ENCODE measurements at places on chromosomes 12 and 14.

DNA sequence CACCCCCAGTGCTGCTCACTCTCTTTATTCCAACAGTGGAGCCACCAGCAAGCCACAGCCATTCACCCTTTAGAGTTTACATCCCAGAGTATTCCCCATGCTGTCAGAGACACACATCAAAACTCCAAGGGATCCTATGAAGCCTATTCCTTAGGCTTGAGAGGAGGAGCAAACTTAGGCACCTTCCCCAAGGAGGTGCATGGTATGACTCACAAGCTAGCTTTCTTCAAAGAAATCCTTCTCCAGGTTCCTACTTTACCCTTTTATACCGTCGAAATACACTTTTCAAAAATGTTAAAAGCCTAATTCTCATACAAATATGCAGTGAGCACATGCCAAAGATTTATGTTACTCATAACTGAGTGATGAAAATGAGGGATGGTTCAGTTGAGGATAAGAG lies 175.4 kb downstream of the ETNK1 start:
- DNase-seq: no peak

DNA sequence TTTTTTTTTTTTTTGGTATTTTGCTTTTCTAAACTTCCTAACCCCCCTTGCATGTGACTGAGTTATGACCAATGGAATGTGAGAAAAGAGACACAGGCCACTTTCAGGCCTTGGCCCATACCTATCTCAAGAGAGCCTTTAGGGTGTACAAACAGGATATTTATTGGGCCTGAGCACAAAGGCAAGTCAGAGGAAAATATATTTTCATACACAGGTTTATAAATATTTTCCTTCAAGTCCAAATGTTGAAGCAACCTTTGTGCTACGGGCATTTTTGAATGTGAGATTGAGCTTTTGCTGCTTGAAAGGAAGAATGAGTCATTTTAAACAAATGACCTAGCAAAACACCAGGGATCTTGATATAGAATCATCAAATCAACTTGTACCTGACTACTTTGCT lies 228.6 kb upstream of the E2F7 start:
- DNase-seq: no peak

- DNase-seq: no peak
These were observed 12.3 kb upstream of the GNG2 start for GRCh38 chr14:51848120-51848519.

DNA sequence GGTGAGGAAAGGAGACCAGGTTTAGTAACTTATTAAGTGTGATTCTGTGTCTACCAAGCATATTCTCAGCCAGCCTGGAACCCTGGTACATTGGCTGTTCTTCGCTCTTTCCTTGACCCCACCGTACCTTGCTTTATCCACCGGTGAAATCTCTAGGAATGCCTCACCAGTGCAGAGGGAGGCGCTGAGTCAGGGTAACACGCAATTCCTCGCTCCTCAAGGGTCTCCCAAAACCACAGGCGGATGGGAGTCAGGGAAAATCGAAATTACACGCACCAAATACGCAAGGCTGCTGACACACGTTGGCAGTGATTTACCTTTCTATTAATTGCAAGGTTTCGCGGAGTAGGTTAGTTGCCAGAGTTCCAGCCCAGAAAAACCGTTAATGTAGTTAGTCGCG lies 845 bp downstream of the L3HYPDH start:
- no peak for DNase-seq

DNA sequence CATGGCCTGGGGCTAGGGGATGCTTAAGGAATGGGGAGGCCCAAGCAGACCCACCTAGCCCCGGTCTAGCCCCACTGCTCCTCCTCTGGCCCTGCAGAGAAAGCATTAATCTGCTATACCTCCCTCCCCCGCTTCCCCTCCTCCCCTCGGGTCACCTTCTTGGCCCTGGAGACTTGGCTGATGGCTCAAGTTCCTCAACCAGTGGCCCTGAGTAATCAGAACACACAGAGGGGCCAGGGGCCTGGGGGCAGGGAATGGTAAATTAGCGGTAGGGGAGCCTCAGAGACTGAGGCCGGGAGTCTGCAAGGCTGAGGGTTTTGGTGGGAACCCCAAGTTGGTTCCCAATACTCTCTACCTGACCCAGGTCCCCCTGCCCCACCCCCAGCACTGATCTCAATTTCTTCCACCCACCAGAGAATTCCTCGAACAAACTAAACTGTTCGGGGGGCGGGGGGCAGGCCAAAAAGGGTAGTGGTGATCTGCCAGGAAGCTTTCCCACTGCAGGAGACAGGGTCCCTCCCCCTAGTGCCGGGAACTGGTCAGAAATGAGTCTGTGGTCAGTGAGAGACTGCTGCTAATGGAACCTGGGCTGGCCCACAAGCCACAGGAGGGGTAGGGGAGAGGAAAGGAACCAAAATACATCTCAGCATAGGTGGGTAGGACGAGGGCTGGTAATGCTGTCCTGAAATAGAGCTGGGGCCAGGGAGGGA lies 12.8 kb upstream of the SMARCD1 start:
- no peak for DNase-seq

DNA sequence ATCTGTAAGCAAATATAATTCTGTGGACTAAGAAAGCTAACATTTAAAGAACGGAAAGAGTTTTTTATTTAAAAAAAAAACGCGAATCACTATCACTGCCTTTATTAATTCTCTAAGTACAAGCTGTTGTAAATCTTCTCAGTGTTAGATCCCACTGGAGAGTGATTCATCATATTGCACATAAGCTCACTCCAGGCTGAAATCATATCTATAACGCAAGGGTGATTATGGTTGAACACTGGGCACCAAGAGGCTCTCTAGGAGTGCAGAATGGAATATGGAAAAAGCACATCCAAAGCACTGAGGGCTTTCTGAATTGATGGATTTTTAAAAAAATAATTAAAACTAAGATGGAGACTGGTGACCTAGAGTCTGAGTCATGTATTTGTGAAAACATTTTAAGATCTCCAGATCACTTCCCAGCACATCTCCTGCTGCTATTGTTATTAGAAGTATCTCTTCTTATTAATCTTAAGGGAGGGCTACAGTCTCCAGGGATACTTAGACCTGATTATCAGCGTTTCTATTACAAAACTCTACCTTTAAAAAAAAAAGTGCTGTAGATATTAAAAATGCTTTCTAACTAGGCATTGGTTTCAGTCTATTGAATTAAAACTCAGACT lies 1106.8 kb downstream of the AACS start:
- no peak for DNase-seq

- peak; percentile 19 for DNase-seq
These were observed 17.7 kb downstream of the IRAK4 start for GRCh38 chr12:43776498-43776897.

DNA sequence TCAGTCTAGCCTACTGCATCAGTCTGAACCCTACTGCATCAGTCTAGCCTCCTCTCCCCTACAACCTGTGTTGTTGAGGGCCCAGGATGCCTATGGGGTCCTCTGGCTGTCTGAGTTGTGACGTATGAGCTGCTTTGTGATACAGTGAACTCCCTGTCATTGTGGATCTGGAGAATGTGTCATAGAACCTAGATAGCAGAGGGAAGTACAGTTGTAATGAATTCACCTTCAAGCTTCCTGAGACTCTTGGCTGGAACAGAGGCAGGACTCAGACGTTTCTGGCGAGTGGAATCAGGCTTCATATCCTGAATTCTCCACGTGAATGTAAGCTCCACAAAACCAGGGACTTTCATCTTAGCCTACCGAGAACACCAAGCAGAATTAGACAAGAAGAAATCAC lies 17.0 kb downstream of the TBK1 start:
- DNase-seq: no peak

DNA sequence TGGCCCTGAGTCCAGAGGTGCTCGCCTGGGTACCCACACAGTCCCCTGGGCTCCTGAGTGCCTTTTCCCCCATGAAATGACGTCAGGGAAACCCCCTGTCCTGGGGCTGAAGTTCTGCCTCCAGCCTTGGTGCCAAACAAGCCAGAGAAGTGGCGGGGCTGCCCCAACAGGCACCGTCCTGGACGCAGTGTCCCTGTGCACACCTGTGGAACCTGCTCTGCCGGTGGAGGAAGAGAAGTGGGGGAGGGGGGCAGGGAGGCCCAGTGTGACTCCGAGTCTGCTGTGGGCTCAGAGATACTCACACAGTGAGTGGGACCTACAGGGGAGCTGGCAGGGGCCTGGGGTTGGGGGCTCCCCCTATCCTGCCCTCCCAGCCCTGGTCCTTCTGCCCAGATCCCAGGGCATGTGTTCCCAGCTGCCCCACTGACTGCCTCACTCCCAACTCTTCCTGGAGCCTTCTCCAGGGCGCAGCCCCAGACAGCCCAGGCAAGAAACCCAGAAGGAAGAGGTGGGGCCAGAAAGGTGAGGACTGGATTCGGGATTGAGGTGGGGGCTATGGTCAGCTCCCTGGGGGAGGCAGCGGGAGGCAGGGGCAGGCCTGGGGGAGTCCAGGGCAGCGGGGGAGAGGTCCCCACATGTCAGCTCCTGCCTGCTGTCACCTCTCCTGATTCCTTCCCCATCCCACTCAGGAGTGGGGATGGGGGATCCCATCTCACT lies 24.7 kb downstream of the CCDC85C start:
- DNase-seq: no peak

DNA sequence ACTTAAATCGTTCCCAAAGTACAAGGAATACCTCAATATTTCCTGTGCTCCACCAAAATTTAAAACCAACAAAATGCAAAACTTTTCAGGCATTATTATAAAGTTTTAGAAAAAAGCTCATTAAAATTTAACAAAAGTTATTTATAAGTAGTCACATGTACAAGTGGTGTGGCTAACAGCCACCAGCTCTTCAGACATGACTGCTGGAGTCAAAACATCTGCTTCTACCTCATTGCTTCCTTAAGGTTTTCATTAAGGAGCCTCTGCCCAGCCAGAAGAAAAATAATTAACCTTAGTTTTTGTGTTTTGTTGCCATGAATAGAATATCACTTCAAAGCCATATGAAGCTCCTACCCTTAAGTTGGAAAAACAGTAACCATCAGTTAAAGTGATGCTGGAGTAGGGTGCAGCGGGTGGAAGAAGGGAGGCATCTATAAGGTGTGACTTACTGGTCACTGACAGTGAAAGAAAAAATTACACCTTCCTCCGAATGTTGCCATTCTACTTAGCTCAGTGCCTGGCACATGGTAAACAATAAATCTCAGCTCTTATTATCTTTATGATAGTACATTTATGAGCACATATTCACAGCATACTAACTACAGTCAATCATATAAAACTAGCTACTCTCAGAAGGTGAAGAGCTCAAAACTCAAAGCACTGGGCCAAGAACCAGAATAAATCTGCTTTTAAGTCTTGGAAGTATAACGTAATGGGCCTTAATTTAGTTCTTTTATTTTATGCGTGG lies 57.7 kb downstream of the GALC start:
- no peak for DNase-seq

DNA sequence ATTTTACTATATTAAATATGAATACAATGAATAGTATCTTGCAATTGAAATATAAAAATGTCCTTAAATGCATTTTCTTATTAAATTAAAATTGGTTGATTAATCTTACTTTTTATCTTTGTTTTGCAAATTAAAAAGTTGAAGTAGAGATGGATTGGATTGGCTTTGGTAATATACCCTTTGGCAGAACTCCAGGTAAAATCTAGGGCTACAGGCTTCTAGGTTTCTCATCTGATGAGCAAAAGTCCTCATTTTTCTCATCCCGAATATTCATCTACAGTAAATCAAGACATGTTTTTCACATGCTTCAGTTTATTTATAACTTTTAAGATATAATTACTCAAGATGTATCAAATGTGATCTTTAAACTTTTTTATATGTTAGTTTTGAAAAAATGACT lies 2.2 kb downstream of the PTPRR start:
- no peak for DNase-seq

- no peak for DNase-seq
These were observed 8.8 kb upstream of the A2M start for GRCh38 chr12:9124383-9125031.

DNA sequence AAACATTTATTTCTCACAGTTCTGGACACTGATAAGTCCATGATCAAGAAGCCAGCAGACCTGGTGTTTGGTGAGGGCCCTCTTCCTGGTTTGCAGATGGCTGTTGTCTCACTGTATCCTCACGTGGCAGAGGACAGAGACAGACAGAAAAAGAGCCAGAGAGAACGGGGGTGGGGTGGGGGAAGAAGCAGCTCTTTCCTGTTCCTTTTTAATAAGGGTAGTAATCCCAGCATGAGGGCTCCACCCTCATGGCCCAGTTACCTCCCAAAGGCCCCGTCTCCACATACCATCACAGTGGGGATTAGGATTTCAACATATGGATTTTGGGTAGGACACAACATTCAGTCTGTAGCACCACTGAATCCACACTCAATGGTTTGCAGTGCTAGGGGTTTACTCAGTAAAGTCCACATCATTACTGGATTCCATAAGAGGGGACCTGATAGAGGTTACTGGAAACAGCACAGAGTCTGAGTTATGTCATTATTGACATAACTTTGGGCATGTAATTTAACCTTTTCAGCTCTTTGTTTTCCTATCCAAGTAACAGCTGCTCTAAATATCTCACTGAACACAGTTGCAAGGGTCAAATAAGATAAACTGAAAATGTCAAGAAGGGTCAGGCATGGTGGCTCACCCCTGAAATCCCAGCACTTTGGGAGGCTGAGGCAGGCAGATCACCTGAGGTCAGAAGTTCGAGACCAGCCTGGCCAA lies 53.2 kb downstream of the RPAP3 start:
- no peak for DNase-seq

DNA sequence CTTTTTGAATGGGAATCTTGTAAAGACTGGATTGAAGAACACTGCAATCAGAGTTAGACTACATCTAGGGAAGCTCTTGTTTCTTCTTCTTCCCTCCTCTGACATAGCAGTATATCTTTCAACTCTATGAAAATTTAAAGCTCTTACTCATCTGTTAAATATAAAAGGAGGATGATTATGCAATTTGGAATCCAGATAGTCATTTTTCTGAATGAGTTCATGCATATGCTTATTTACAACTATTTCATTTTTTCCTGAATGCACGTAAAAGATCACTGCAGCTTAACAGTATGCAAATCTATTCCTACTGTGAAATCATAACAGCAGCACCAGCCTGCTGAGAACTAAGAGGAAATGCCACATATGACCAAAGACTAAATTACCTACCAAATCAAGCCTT lies 133.5 kb upstream of the TMCC3 start:
- no peak for DNase-seq

- no peak for DNase-seq
These were observed 275.7 kb upstream of the PRICKLE1 start for GRCh38 chr12:42865282-42865681.

- no peak for DNase-seq
These were observed 346.2 kb downstream of the C12orf75 start for GRCh38 chr12:105676694-105677093.

GRCh38 chr14:21060614-21061346 lies 3.2 kb downstream of the RNASE8 start:
- no peak for DNase-seq

- DNase-seq: no peak
These were observed 149.2 kb upstream of the BTG1 start for GRCh38 chr12:92294676-92295440.

GRCh38 chr14:41488401-41488800 lies 118.3 kb upstream of the LRFN5 start:
- no peak for DNase-seq

Data from CD4-positive, alpha-beta T cell treated with Interleukin-4 for 4 hours (primary cell).